Fibroblast of mammary gland (primary cell): ENCODE measurements at places on chromosomes 12 and 14.

- peak; percentile 70 for DNase-seq
Observed at GRCh38 chr14:68141281-68142088, 321.9 kb downstream of the RAD51B start.

DNA sequence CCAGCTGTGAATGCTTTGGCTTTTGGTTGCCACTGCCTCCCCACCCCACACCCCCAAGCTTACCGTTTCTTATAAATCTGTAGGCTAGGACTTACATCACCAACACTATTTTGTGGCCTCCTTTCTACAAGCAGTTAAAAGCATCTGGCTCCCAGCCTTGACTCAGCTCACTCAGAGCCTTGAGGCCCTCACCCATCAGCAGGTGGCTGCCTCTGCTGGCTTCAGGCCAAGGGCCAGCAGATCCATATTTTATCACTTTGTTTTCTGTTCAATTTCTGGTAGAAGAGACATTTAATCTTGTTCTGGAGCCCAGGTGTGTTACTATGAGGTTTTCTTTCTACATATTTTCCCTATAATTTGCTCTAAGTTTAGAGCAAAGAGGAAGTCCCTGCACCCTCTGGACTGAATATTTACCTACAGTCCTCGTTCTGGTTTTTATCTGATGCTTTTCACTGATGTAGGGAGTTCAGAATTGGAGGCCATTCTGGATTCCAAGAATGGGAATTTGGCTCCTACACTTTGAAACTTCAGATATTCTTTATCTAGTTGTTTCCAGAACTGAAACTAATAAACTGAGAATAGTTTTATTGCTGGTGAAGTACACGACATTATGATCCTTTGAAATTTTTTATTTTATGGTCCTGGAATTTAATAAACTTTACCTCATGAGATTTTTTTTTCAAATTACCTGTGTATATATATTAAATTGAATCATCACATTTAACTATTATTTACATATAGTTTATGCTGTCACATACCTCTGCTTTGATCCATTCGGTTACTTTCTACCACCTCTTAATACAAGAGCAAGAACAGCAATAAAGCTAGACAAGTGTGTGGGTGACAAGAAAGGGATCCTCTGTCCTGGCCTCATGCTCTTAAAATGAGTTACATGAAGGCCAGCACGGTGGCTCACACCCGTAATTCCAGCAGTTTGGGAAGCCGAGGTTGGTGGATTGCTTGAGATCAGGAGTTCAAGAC, 22.2 kb downstream of the PLBD1 start:
- DNase-seq = no peak

DNA sequence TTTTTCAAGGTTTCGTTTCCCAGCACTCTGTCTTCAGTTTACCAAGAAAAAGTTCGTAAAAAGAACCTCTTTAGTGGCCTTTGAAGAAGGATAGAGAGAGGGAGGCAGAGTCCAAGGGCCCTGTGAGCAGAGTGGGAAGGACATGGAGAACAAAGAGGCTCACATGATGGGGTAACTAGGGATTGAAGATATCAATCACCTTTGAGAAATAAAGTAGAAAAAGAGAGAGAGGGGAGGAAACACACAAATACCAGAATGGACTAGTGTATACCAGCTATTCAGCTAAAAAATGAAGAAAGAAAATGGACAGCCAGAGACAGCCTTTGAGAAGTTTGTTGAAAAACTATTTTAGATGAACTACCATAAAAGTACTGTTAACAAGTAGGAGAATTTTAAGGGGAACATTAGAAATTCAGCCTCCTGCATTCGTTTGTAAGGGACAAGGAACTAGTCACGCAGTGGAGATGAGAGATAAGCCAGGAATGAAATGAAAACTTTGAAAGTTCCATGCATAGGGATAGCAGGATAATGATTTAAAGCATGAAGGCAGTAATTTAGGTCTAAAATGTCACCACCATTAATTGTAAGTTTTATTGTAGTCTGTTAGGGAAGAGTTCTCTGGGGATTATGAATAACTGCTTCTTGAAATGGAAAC, 82.1 kb downstream of the SPTSSA start:
- no peak for DNase-seq

GRCh38 chr14:92490239-92490959, 23.2 kb upstream of the RIN3 start:
- no peak for DNase-seq

GRCh38 chr14:51479584-51480325, 172.0 kb upstream of the FRMD6 start:
- DNase-seq = peak; percentile 82

DNA sequence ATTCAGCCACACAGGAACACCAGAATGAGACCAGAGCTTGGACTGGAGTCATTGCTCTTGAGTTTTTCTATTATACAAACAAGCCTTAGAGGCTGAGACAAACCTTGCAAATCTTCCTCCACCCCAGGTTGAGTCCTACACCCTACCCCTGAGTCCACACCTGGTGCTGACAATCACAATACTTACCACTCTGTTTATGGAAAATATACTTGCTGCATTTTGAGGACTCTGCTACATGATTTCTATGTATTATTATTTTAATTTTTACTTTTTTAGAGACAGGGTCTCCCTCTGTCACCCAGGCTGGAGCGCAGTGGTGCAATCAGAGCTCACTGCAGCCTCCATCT, 101.4 kb downstream of the EGLN3 start:
- no peak for DNase-seq

DNA sequence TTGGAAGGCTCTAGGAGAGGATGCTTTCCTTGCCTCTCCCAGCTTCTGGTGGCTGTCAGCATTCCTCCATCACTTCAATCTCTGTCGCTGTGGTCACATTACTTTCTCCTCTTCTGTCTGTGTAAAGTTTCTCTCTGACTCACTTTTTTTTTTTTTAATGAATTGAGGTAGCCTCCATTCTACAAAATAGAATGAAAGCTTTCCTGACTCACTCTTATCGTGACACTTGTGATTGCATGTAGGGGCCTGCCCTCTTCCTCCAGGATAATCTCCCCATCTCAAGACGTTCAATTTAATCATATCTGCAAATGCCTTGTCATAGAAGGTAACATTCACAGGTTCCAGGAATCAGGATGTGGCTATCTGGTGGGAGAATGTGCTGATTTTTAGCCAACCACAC, 153.5 kb upstream of the HMGA2 start:
- peak; percentile 28 for DNase-seq

- DNase-seq = peak; percentile 37
Observed at GRCh38 chr14:59484639-59485175, 390 bp downstream of the JKAMP start.

GRCh38 chr14:22623047-22623446, 21.1 kb downstream of the OR6J1 start:
- DNase-seq = no peak

DNA sequence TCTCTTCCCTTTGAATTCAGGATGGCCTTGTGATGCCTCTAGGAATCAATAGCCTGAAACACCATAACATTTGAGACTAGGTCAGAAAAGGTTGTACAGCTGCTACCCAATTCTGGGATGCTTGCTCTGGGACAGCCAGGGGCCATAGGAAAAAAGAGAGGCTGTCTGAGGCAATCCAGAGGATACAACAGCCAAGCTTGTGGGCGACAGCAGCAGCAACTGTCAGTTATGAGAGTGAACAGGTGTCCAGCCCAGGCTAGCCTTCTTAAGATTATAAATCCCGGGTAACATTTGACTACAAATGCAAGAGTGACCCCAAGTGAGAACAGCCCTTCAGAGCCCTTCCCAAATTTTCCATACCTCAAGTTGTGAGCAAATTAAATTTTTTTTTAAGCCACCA, 11.1 kb downstream of the DCN start:
- DNase-seq = no peak

- DNase-seq = no peak
Observed at GRCh38 chr12:55969356-55969755, 2.7 kb downstream of the CDK2 start.

DNA sequence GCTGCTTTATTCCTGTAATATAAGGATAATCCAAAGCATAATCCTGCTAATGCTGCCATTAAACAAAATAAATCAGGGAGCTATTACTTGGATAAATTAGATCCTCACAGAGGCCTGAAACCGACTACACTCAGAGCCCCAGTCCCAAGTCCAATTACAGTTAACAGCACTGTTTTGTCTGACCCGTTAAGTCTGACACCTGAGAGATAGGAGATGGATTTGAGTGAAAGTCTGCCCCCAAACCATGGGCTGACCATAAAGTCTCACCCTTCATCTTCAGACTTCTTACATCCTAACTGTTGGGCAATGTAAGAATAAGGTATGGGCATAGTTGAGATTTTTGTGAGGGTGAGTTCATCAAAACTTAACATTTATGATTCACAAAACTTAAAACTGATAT, 181.7 kb downstream of the PLCZ1 start:
- DNase-seq = no peak

DNA sequence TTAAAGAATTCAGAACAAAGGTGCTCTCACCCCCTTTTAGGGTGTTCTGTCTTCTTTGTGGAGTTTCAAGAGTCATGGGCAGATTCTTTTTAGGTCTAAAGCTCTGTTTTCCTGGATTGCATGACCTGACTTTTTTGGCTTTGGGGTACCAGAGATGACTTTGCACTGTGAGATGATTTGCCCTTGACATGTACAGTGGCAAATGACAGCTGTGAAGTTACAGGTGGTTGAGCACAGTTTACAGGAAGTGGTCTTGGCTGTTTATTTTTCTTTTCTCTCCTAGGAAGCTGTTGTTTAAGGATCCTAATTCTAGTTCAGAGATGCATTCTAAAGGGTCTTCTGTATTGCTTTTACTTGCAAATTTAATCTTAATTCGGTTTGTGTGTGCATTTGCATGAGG, 83.8 kb upstream of the METAP2 start:
- DNase-seq = no peak

- DNase-seq = no peak
Observed at GRCh38 chr12:25708661-25709060, 155.6 kb upstream of the LMNTD1 start.

DNA sequence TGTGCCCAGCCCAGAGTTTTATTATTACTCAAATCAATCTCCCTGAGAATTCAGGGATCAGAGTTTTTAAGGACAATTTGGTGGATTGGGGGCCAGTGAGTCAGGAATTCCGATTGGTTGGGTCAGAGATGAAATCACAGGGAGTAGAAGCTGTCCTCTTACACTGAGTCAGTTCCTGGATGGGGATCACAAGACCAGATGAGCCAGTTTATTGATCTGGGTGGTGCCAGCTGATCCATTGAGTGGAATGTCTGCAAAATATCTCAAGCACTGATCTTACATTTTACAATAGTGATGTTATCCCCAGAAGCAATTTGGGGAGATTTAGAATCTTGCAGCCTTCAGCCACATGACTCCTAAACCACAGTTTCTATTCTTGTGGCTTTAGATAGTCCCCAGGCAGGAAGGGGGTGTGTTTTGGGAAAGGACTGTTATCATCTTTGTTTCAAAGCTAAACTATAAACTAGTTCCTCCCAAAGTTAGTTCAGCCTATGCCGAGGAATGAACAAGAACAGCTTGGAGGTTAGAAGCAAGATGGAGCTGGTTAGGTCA, 89.1 kb upstream of the CNOT2 start:
- DNase-seq = peak; percentile 26

DNA sequence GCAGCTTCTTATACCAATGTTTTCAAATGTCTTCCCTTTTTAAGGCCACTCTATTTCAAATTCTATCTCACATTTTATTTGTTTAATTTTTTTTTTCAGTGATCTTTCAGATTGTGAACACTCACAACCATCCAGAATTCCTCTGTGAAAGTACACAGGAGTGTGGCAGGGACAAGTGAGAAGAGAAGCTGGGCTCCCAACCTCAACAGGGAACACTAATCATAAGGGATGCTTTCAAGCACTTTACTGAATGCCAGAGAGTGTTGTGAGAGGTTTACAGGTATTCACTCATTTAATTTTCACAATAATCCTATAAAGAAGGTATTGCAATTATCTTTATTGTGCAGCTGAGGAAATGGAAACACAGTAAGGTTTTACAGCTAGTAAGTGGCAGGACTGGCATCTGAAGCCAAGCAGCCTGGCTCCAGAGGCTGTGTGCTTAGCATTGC, 60.1 kb upstream of the PYGL start:
- DNase-seq = no peak

GRCh38 chr12:116693286-116694227, 44.3 kb downstream of the SPRING1 start:
- DNase-seq = no peak

GRCh38 chr14:104532191-104532555, 47.4 kb upstream of the C14orf180 start:
- peak; percentile 23 for DNase-seq

DNA sequence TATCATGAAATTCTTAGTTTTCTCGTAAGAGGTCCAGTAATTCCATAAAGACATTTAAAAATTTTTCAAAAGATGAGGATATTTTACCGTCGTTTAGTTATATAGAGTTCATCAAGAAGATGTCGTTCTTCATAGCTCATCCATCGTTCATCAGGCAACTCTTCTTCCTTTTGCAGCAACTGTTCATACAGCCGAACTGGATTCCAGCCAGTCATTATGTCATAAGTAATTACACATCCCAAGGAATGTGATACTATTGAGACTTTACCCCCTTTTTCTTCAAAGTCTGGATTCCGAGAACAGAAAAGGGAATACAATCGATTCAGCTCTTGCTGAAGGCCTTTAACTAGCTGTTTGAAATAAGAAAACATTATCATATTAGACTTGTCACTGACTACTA, 90.3 kb downstream of the DDHD1 start:
- DNase-seq = peak; percentile 37

DNA sequence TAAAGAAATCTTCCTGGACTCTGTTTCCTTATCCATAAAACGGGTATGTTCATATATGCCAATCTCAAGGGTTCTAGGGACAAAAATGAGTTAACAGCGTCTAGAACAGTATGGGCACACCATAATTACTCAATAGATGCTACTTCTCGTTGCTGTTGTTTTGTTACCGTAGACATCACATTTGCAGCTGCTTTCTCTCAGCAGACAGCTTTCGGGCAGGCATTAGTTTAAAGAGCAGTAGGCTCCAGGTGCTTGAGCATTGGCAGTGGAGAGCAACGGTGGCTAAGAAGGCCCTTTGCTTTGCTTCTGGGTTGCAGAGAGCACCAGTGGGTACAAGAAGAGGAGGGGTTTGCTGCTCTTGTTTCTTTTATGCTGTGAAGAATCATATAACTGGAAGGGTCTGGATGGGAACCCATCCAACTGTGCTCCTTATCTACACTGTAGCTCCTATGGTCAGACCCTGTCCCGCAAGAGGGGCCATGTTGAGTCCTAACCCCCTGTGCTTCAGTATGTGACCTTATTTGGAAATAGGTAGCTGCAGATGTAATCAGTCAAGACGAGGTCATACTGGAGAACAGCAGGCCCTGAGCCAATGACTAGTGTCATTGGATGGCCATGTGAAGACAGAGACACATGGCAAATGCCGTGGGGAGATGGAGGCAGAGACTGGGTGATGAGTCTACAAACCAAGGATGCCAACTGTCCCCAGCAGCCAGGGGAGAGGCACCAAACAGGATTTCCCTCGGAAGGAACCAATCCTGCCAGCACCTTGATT, 120.0 kb downstream of the RBM19 start:
- peak; percentile 19 for DNase-seq
